ENCODE measurements at places on chromosomes 2 and 18.
A peak's percentile ranks its signal among the peaks of the same experiment; 100 is the strongest.

DNA sequence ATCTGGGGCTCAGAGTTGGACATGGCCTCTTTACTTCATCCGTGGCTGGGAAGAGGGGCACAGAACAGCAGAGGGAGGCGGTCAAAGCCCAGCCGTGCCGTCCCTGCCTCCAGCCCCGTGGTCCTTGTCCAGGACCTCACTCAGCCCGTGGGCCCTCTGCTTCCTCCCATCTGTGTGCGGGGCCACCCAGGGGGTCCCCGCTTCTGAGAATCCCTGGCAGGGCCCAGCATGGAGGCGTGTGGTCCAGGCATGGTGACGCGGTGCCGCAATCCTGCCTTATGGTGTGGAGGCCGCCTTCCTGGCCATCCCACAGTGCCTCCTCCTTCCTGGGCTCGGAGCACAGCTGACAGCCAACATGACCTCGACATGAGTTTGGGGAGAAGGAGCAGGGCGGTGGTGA is 232.6 kb downstream of the FAM210A start:
- DNase-seq, result no peak

- DNase-seq, result no peak
Observed at GRCh38 chr2:66872081-66872985, 437.4 kb downstream of the MEIS1 start.

DNA sequence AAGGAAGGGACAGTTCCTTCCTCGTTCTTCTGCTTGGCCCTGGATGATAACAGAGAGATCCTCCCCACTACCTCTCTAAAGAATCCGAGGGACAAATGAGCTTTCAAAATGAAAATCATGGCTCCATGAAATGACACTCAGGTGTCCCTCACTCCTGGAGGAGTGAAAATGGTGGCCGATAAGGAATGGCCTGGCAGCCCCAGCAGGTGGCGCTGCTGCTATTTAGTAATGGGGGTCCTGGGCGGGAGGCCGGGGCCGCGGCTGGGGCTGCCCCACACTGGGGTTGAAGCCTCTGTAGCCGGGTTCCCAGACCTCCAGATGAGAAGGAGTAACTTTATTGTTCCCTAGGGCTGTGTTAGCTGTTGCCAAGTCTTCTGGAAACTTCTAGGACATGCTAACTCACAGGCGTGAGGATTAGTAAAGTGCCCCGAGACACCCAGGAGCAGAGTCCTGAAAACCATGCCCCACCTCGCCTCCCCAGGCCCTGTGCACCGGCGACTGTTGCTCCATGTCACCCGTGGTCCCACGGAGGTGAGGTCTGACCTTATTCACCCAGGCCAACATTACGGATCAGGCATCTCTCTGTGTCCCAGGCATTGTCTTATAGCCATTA is 138.0 kb downstream of the CTIF start:
- peak; percentile 56 for DNase-seq

DNA sequence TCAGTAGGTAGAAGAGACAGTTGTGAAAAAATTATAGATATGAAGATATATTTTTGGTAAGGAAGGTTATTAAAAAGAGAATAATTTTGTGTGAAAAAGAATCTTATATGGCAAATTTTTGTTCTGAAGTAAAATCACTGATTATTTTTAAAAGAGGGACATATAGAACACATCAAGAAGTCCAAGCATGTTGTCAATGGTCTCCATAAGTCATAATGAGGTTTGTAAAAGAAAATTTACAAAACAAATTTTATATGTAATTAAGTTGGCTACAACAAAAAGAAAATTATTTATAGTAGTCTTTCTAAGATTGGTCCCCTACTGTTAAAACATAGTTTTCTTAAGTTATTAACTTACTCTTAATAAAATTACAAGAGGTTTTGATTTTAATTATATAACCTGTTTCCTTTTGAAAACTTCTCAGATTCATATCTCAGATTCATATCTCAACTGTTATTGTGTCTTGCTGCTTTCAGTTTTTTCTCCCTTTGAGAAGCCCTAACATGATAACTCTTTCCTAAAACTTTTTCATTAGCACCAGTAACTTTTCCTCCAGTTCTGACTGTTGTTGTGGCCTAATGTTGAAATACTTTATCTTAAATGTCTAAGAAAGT is 81.2 kb downstream of the SH3YL1 start:
- no peak for DNase-seq

DNA sequence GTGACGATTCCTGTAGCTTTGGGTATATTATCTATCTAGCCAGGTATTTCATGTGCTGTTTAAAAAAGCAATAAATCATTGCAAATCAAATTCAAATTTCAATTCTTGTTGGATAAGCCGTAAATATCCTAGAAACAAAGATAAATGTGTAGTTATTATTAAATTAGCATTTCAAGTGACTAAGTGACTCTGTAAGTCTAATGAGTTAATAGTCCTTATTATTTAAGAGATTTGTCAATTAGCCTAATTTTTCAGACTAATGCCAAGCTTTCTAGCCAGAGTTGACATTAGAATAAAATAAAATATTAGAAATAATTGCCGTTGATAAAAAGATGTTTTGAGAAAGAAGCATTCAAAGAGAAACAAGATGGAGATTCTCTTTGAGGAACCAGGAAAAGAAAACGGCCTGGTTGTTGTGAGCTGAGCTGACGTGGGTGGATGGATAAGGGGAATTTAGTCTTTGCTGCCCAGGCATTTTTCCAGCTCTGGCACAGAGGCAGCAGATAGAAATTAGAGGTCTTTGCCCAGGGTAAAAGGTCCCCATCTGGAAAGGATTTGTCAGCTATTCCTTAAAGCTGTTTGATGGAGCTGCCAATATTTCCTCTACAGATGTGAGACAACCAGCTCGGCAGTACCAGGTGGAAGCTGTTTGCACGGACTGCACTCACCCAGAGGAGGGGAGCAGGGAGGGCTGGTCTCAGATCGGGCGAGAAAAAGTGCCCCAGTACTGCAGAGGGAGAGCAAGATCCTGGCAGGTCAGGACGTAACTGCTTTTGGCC is 117.3 kb upstream of the SEC11C start:
- no peak for DNase-seq

DNA sequence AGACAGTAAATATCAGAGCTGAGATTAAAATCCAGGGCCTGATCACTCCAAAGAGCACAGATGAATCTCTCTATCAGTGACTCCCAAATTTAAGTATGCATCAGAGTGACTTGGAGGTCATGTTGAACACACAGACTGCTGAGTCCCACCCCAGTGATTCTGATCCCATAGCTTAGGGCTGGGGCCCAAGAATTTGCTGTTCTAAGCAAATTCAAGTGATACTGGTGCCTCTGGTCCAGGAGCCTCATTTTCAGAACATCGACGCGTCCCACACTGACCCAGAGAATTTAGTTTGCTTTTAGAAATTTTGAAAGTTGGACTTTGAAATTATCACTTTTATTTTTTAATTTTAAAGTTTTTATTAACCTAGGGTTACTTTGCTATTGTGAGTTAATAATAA is 72.7 kb upstream of the NETO1 start:
- DNase-seq, result no peak

- no peak for DNase-seq
Observed at GRCh38 chr18:36582988-36583745, 245.6 kb downstream of the TPGS2 start.

- DNase-seq, result peak; percentile 9
Observed at GRCh38 chr2:191521608-191522208, 156.2 kb upstream of the NABP1 start.

- DNase-seq, result no peak
Observed at GRCh38 chr2:121504316-121504715, 26.4 kb upstream of the RNU4ATAC start.

GRCh38 chr2:8957628-8958027 is 45.9 kb downstream of the MBOAT2 start:
- DNase-seq, result no peak

GRCh38 chr18:65990174-65990690 is 239.4 kb downstream of the CDH7 start:
- no peak for DNase-seq

- DNase-seq, result no peak
Observed at GRCh38 chr2:110105608-110106467, 9.8 kb downstream of the MALL start.

DNA sequence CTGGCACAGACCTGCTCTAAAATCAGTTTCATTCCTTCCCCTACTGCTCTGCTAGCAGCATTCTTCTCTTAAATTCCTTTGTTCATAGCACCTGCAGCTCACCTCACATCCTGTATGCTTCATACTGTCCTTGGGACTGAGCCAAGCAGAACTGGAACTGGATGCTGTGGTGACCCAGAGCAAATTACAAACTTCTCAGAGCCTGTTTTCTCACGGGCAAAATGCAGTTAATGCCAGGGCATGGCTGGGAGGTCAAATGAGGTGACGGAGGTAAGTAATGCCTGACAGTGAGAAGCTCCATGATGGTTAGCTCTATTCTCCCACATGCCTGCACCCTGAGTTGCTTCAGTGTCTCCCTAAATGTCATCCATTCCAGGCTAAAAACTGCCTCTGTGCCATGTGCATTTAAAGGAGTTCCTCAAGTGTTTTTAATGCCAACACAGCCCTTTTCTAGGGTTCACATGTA is 29.7 kb downstream of the C2orf42 start:
- DNase-seq, result no peak

GRCh38 chr2:148342086-148342485 is 302.5 kb upstream of the EPC2 start:
- DNase-seq, result no peak

DNA sequence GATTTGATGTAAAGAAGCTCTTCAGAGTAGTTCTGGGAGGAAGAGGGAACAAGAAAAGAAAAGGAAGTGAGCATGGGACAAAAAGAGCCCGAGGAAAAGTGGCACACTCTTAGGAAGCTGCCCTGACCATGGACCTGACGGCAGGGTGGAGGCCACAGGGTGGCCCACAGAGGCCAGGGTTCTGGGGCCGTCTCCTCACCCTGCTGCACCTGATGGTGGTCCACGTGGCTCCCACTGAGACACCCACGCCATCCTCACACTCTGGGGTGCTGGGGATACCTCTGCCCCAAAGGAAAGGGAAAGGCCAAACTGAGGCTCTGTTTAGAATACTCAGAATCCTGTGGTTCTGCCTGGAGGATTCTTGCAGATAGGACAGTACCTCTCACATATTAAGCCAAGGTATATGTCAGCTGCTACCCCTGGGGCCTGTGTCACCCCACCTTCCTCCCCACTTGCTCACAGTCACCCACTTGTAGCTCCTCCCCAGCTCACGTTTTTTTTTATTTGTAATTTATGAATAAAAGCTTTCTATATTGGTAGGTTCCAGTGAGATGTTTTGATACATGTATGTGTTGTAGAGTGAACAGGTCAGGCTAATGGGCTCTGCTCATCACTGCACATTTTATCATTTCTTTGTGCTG is 171.1 kb downstream of the LDLRAD4 start:
- no peak for DNase-seq

DNA sequence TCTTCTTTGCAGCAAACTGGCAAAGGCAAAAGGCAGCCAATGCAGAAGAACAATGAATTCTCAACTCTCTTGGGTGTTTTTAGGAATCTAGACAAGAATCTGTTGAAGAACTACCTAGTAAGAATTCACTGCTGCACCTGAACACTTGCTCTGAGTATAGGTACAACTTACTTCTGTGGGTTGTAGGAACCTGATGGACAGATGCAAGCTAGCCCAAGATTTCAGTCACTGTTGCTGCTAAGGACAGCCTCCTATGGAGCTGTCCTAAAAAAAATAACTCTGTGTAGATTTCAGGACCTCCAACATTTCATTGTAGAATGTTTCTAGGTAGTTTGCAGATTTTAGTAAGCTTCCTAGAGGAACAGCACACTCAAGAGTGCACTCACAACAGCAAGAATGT is 363.5 kb downstream of the CBLN2 start:
- no peak for DNase-seq

DNA sequence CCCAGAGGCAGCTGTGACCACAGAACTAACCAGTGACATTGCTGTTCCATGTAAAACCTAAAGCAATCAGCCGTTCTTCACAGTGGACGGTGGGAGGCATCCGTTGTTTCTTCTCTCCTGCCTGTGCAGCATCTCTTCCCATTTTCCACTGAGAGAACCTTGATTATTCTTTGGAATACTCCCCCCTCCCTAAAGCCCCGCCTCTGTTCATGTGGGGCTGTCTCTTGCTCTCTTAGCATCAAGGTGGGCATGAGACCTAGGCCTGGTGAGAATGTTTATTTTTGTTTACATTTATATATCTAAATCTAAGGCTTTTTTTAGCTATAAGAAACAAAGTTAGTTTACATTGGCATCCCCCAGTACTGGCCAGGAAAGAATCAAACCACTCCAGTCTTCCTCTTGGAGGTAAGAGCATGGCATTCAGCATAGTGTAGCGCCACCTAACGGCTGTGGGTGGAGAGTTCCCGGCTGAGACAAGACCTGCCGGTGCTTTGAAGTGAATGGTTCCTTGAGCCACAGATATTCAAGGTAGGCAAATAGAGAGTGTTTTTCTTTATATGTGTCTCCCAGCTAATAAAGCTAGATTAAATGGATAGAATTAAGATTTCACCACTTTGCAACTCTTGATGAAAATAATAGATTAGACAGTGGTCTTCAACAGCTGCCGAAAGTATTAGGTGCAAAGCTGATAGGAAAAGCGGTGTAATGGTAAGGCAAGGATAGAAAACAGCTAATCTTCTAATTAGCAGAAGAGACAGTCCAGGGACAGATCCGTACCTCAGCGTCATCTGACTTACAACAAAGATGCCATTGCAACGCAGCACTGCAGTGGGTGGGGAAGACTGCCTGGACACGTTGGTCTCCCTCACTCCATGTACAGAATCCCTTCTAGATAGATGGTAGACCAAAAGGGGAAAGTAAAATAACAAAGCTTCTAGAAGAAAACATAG is 219.6 kb upstream of the RAB12 start:
- DNase-seq, result peak; percentile 35

- DNase-seq, result no peak
Observed at GRCh38 chr2:158099716-158100115, 2.0 kb upstream of the UPP2 start.

DNA sequence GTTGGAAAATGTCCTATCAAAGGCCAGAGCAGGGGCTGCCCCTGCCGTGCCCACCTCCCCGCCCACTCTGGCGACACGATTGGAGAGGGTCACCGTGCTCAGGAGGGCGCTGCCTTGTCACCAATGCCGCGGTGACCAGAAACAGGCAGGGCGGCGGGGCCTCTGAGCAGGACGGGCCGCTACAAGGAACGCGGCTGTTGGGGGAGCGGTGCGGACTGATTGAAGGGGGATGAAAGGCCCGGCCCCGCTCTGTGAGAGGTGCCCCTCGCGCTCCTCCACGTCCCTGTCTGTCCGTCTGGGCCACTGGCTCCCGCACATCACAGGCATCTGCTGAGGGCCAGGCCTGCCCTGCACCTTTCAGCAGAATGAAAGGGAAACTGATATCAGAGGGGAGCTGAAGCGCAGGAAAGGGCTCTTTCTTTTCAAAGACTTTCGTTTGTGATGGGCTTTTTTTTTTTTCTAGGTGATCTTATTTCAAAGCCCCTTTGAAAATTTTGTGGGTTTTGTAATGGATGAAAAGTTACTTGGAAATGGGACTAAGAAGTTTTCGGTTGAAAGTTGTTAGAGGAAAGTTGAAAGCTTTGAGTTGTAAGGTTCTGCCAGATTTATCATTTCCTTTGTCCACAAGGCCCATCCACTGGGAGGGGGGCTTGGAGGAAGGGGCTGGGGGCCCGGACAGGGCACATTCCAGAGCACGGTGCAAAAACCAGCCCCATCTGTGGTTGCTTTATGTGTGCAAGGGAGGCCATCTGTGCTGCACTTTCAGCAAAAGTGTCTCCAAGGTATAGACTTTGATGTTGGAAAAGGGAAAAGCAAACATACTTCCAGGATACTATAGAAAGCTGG is 244.2 kb downstream of the KLHL29 start:
- no peak for DNase-seq

- no peak for DNase-seq
Observed at GRCh38 chr2:219167997-219168396, 1.8 kb downstream of the SLC23A3 start.

- DNase-seq, result peak; percentile 16
Observed at GRCh38 chr2:236568068-236568921, 1.3 kb upstream of the ACKR3 start.

All from NCI-H1105 treated with DMSO at 0.1 percent for 48 hours (cell line).